Mammary epithelial cell (primary cell): ENCODE measurements at places on chromosomes 5 and 9.

GRCh38 chr5:177475563-177476427, 2.4 kb upstream of the DBN1 start:
- no peak for DNase-seq

DNA sequence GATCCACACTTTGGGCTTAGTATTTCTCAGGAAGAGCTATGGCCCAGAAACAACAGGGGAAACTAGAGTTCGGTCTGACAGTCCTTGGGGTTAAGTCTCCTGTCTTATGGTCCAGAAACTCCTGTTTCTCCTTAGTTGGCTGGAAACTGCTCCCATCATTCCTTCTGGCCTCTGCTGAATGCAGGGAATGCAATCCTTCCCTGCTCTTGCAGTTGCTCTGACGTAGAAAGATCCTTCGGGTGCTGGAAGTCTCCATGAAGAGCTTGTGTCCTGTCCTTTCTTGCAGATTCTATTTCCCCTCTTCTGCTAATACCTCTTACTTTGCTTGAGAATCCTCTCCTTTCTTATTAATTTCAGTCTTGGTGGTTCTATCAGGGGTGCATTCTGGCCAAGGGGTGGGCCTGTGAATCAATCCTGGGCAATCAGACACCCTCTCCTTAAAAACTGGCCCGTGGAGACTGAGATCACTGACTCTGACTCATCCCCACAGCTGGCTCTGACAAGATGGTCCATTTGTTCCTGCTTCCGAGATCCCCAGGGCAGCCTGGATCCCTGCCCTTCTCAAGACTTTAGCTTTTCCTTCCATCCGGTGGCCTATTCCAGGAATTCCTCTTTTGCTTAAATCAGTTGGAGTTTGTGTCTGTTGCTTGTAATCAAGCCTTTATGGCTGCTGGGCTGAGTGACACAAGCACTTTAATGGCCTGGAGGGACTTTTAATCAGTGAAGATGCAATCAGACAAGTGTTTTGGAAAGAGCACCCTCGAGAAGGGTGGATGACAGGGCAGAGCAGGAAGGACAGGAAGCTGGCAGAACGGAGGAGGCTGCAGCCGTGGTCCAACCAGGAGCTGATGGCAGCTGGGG, 23.7 kb downstream of the PTGS1 start:
- peak; percentile 48 for DNase-seq

DNA sequence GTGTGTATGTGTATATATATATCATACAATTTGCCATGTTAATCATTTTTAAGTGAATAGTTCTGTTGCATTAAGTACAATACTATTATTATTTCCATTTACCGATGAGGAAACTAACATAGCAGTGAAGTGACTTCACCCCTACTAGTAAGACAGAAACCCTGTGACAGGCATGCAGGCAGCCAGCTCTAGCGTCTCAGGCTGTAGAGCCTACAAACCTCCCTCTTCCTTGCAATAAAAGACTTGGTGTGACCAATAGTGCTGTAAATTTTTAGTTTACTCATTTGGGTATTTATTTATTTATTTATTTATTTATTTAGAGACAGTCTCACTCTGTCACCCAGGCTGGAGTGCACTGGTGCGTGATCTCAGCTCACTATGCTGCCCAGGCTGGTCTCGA, 24.7 kb downstream of the FNBP1 start:
- DNase-seq, result no peak

GRCh38 chr5:177980743-177981151, 15.3 kb downstream of the PROP1 start:
- DNase-seq, result peak; percentile 18

GRCh38 chr5:162565-163337, 28.5 kb upstream of the LRRC14B start:
- no peak for DNase-seq

GRCh38 chr5:37071901-37072581, 177.1 kb downstream of the CPLANE1 start:
- peak; percentile 72 for DNase-seq

GRCh38 chr5:53928641-53929040, 368.2 kb downstream of the NDUFS4 start:
- DNase-seq, result no peak

DNA sequence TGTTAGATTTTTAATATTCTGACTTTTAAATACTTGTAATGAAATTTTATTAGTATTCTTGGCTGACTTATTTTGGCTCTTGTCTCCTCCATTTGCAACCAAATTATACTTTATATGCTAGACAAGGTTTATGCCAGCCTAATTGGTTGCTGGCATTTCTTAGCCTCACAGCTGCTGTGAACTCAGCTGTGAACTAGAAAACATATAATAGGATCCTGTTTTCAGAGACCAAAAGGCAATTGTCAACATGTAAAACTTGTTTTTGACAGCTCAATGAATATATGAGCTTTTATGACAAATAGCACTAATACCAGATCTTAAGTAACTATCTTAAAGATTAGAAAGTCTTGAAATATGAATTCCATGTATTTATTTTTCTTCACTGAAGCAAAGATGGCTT, 25.9 kb downstream of the KIF2A start:
- no peak for DNase-seq

GRCh38 chr5:173069671-173070070, 13.5 kb downstream of the CREBRF start:
- no peak for DNase-seq

DNA sequence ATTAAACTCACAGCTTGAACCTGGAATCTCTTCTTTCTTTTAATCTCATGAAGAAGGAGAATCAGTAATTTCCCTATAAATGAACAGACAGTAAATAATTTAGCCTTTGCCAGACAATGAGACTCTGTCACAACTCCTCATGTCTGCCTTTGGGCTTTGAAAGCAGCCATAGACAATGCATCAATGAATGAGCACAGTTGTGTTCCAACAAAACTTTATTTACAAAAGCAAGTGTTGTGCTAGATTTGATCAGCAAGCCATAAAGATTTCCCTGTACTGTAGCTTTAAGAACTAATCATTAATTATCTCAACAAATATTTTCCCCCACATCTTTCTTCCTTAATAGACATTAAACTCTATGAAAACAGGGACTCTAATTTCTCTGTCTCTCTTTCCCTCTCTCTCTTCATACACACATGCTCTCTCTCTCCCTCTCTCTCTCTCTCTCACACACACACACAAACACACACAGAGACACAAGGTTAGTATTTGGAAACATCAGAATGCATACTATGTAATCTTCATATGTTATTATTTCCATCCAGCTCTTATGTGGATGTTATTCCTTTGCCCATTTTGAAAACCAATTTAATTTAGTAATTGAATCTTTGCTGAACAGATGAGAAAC, 1209.8 kb upstream of the CDH6 start:
- DNase-seq, result no peak

DNA sequence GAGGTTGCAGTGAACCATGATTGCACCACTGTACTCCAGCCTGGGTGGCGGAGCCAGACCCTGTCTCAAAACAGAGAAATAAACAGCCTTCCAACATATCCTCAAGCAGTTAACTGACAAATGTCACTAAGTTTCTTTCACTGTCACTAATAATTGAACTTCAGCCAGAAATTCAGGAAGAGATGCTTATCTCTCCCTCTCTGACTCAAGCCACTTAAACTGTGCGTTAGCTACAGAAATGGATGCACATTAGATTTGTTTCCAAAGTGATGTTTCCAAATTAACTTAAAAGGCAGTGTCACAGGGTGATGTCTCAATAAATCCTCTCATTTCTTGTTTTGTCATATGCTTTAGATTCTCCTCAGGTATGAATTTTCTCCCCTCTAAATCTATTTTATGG, 164.9 kb downstream of the KDM4C start:
- DNase-seq, result no peak
